ENCODE measurements at places on chromosomes 1 and 21.

DNA sequence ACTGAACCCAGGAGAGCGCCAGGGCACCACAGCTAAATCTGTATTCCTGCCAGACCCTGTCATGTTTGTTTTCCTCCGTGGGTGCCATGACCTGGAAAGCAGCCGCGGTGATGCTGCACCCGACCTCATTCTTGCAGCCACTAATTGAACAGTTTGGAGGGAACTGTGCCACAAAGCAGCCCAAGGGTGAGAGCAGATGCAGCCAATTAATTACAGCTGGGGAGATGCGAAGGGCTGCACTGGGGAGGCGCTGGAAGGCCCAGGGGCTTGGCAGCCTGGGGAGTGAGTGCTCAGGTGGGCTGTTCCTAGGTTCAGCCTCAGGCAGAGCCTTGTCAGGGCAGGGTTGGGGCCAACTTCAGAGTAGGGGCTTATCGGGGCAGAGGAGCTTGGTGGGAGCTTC, 158.4 kb upstream of the CD34 start:
- DNase-seq, result no peak

DNA sequence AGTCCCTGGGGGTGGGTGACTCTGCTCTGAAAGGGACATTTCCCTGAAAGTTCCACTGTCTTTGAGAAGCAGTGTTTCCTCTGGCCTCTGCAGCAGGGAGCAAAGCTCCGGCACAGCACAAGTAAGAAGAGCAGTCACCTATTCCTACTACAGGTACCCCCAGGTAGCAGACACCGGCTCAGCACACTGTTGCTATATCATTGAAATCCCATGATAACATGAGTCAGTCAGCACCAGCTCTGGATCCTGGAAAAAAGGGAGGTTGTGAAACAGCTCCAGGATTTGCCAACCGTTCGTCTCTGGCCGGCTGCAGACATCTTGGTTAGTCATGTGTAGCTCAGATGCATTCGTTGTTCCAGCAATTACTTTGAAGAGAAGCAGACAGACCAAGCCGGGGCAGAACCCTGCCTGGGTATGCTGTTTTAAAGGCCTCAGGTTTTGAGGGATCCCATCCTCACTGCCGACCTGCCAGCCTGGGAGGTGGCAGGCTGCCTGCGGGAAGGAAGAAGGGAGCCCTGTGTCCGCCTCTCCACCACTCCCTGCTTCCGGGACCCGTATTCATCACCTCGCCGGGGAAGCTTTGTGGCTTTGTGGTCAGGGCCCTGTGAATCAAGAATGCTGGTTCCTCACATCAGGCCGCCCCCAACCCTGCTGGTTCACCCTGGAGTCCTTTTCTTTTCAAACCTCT, 139.2 kb downstream of the CLIC6 start:
- DNase-seq, result no peak

GRCh38 chr1:44472620-44473525, 67.8 kb downstream of the RNF220 start:
- no peak for DNase-seq

DNA sequence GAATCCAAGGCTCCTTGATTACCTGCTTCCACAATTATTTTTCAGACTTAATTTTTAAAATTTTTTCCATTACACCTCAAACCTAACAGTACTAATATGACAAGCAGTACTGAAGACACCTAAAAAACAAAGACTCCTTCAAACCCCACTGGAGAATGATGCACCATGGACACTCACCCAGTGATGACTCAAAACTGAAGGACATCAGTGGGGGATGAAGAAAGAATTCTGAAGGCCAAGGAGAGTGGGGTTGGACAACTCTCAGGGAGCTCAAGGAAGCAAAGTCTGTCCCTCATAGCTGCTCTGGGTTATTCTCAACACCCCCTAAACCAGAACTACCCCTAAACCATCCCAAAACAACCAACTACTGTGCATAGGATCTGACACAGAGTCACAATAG, 2.4 kb upstream of the ARHGAP29 start:
- DNase-seq, result no peak

DNA sequence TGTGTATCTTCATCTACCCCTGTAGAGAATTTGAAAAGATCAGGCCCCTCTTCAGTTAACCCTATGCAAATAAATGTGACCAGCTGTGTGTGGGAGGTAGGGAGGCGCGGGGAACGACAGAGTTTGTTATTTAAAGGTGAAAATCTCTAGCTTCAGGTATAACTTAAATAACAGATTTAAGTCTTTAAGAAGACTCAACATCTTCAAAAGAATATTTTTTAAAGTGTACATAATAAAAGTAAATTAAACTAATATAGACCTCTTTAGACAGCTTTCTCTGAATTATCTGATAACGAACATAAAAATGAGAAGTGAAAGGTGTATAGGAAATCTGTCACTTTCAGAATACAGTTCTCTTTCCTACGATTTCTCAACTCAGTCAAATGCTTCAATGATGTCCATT, 16.0 kb downstream of the ANGPTL3 start:
- no peak for DNase-seq

- DNase-seq, result no peak
Observed at GRCh38 chr1:29824025-29824424, 587.7 kb downstream of the PTPRU start.

DNA sequence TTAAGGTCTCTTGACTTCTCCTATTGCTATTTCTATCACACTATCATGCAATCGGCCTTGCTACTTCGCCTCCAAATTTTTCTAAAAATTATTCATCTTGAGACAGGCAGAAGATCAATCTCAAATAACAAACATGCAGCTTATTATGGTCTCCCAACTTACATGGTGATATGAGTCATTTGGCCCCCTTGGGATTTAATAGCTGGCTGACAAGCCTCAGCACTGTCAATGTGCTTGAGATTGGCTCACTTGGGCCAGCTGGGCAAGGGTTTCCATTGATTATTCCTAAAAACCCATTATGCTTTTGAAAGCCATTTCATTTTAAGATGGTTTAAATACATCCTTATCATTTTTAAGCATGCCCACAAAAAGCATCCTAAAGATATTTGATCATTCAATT, 224.5 kb upstream of the NFIA start:
- no peak for DNase-seq
